Stimulated activated CD4-positive, alpha-beta T cell treated with anti-CD3 and anti-CD28 coated beads, Interleukin-1b, Interleukin-23, amount 100 ng/mL, for 1 hour (primary cell): ENCODE measurements at places on chromosomes 2 and 18.

GRCh38 chr2:118732432-118732831 is 115.0 kb downstream of the EN1 start:
- no peak for DNase-seq

- no peak for DNase-seq
Observed at GRCh38 chr2:218003981-218004419, 1.2 kb upstream of the TNS1 start.

DNA sequence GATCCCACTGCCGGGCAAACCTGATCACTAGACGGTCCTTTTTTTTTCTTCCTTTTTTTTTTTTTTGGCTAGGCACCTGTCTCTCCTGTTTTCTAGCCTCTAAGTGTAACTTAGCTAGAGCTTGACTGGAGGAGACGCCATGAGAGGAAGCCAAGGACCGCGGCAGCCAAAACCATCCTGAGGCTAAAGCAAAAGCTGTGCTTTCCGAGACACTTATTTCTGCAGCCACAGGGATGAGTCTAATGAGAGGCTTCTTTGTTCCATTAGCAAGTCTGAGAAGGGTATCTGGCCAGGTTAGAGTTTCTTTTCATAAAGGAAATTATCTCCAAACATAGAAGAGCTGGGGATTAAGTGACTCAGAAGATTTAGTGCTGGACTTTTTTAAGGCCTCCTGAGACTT is 7.3 kb upstream of the CXCR4 start:
- no peak for DNase-seq

- no peak for DNase-seq
Observed at GRCh38 chr2:159290289-159290907, 3.9 kb upstream of the WDSUB1 start.

GRCh38 chr2:20381457-20381856 is 30.8 kb upstream of the PUM2 start:
- DNase-seq: no peak

DNA sequence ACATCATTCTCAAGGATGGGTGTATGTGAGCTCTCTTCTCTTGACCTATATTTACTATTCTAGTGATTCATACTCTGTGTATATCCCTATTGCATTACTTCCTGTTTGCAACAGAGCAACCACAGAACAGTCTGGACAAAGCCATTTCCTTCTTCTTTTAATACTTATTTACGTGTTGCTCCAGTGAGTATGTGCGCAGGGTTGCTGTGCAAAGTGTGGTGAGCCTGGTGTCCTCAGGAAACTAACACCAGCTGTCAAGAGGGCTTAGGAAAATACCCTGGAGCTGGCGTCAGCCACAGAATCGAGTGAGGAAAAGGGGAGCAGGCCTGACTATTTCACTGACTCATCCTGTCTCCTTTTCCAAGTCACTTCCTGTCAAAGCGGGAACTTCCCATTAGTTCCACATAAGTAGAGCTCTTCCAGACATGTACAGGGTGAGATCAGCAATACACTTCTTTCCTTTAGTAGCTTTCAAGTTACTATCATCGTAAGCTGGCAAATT is 214.1 kb upstream of the COPS8 start:
- no peak for DNase-seq

GRCh38 chr2:196413821-196414274 is 225.7 kb upstream of the CCDC150 start:
- DNase-seq: no peak

- no peak for DNase-seq
Observed at GRCh38 chr2:73561422-73561821, 80.8 kb downstream of the NAT8 start.

DNA sequence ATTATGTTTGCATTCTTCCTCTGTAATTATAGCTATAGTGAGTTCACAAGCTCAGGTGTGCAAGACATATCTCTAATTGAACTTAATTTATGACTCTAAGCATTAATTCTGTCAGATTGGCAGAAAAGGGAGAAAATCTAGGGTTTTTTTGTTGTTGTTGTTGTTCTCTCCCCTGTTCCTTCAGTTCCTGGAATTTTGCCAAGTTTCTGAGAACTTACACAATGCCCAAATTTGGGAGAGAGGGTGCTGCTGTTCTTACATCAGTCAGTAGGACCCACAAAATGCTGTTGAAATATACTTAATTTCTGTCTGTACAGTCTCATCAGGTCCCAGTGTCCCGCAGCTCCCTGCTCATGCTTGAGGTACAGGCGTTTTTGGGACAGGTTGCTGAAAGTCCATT is 221.8 kb upstream of the RBMS1 start:
- no peak for DNase-seq

- no peak for DNase-seq
Observed at GRCh38 chr2:208384637-208385036, 22.0 kb upstream of the PTH2R start.

DNA sequence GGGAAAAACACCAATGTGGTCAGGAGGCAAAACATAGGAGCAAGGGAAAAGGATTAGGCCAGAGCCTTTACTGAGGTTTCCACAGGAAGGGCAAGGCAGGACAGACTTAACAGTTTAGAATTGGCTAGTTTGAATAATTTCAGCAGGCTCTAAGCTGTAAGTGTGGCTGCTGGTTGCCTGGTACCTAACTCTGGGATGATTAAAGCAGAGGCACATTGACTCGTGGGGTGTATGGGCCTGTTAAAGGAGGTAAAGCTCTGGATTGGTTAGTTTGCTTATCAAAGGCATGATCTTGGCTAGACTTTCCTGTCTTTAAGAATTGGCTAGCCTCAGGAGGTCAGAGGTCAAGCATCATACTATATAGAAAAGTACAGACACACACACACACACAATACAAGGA is 132.6 kb downstream of the SPAG16 start:
- DNase-seq: no peak

DNA sequence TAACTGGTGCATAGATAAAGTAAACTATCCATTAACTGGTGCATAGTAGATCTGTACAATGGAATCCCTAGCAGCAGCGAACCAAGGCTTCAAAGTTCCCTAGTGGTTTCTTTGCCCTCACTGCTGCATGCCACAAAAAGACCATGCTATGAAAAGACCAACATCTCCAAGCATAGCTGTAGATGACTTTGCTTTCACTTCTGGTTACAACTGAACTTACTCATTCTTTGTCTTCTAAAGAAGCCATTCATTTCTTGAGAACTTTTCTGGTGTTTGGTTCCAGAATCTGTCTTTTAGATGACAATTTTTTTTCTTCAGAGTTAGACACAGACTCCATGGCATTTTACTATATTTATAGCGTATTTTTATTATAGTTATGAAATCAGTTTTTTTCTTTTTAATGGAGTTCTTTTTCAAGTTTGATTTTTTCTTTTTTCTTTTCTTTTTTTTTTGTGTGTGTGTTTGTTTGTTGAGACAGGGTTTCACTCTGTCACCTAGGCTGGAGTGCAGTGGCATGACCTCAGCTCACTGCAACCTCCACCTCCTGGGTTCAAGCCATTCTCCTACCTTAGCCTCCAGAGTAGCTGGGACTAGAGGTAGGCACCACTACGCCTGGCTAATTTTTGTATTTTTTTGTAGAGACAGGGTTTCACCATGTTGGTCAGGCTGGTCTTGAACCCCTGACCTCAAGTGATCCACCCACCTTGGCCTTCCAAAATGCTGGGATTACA is 63.6 kb downstream of the SLC35F5 start:
- DNase-seq: no peak

- no peak for DNase-seq
Observed at GRCh38 chr2:176830362-176830761, 382.2 kb upstream of the HNRNPA3 start.

DNA sequence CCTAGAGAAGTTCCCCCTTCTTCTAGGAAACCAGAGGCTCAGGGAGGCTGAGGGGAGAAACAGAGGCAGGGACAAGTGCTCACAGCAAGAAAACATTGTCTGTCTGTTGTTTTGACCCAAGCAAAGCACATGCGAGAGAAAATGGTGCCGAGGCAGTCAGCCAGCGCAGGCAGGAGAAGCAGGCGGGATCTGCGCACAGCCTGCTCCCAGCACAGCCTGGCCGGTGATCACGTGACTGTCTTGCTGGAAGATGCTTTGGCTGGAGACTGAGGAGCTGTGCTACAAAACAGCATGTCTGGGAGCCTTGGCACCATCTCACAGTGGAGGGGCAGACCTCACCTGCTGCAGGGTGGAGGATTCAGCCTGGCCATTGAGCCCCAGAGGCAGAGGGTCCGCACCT is 93.7 kb upstream of the MYCN start:
- DNase-seq: no peak

- no peak for DNase-seq
Observed at GRCh38 chr18:5463831-5464230, 80.0 kb downstream of the EPB41L3 start.

GRCh38 chr18:47872426-47872825 is 58.0 kb downstream of the SMAD2 start:
- no peak for DNase-seq

DNA sequence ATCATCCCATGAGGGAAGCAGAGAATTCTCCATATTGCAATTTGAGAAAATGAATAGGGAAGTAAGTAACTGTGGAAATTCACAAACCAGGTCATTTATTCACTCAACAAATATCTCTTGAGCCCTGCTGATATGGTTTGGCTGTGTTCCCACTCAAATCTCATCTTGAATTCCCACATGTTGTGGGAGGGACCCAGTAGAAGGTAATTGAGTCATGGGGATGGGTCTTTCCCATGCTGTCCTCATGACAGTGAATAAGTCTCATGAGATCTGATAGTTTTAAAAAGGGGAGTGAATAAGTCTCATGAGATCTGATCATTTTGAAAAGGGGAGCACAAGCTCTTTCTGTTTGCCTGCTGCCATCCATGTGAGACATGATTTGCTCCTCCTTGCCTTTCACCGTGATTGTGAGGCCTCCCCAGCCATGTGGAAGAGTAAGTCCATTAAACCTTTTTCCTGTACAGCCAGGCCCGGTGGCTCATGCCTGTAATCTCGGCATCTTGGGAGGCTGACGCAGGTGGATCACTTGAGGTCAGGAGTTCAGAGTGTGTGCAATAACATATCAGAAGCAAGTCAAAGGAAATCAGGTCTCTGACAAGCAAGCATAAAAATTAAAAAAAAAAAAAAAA is 193.2 kb downstream of the NDUFA10 start:
- no peak for DNase-seq

GRCh38 chr18:73099759-73100158 is 232.0 kb upstream of the NETO1 start:
- DNase-seq: no peak

GRCh38 chr18:27005589-27005988 is 140.1 kb upstream of the AQP4 start:
- no peak for DNase-seq

DNA sequence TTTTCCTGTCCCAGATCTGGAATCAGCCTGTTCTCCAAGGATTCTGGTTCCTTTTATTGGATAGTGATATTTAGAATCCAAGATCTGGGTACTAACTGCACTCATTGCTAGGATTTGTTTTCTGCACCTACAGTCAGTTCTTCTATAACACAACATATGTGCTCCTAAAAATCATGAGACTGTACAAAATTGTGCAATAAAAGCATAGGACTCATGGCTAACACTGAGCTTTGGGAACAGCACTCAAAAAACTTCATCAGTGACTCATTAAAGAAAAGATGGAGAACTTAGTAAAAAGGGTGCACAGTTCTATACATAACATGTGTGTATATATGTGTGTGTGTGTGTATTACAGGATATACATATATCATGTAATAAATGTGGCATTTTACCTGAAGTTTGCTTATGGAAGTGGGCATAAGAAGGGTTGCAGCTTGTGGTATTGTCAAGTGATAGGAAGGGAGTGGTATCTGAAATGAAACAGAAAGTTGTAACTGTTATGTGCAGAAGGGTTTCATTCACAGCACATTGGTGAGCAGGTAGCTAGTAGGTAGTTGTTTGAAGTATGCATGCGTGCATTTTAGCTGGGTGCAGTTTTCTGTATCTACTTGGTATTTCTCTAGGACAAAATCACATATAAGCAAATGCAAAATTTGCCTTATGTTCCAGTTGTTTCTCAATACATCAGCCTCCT is 5.9 kb upstream of the SCYGR2 start:
- DNase-seq: no peak

- no peak for DNase-seq
Observed at GRCh38 chr2:99634234-99634633, 144.4 kb upstream of the REV1 start.

GRCh38 chr2:112542984-112543661 is 858 bp downstream of the POLR1B start:
- no peak for DNase-seq

DNA sequence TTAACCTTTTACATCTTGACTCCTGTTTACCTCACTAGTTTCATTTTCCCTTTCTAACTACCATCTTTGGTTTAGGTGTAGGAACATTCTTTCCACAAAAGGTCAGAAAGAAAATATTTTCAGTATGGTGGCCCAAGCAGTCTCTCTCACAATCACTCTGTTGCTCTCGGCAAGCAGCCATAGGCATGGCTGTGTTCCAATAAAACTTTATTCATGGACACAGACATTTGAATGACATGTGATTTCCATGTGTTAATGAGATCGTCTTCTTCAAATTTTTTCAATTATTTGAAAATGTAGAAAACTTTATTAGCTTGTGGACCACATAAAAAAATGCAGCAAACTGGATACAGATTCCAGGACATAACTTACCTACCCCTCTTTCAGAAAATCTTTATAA is 109.7 kb upstream of the CNTNAP5 start:
- DNase-seq: no peak

GRCh38 chr2:40432921-40433483 is 18.9 kb downstream of the SLC8A1 start:
- no peak for DNase-seq

GRCh38 chr2:30078521-30078920 is 68.3 kb upstream of the YPEL5 start:
- DNase-seq: no peak

DNA sequence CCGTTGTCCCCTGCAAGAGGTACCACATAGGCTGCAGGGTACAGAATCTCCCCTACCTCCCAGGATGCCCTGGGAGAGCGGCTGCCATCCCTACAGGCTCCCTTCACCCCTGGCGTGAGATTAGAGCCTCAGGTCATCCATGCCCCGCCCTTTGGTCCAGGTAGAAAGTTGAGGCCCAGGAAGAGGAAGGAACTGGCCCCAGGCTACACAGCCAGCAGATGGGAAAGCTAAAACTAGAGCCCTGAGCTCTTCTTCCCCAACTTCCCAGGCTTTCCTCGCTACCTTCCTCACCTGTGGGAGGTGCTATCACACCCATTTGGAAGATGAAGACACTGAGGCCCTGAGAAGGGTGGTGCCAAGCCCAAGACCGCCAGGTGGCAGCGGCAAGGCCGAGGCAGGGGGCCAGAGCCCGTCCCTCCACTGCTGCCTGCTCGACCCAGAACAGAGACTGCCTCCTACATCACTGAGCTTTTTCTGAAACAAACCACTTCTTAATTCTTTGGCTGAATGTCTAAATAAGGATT is 25.8 kb downstream of the CIB4 start:
- DNase-seq: no peak

DNA sequence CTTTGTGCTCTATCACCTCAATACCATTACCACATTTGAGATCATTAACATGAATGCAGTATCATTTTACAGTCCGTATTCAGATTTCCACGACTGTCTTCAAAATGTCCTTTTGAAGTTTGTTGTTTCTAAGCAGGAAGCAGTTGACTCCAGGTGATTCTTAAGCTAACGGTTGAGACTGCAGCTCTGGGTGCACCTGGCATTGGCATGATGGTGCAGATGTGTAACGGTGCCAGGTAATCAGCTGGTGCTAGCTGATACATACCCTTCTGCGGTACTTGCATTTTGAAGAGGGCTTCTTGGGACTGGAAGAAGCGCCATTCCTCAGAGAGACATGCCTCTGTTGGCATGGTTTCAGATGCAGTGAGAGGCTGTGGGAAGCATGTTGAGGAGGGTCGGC is 19.5 kb downstream of the SIGLEC15 start:
- DNase-seq: no peak
